ENCODE measurements at places on chromosomes 5 and 9.

DNA sequence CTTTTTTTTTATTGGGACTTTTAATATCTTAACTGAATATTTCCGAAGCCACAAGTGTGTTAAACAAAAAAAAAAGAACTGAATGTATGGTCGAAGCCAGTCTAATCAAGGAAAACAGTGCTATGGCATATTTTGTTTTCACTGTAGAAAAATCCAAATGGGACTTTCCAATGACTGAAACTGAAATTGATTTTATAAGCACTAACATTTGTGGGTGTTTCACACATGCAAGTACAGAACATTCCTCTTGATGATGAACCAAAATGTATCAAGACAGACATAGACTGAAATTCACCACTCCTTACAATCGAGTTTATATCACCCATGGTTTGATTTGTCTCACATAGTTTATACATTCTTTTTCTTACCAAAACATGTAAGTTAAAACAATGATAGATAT is 1026.8 kb downstream of the CDH18 start:
- H3K27me3 ChIP-seq = no peaks in the 10 kb centered on the region
- no peak overlapping the region for H3K27ac ChIP-seq
- H3K36me3 ChIP-seq = peaks cover 3% of the 10 kb centered on the region
- H3K4me1 ChIP-seq = no peaks in the 10 kb centered on the region
- H3K4me3 ChIP-seq = no peak overlapping the region

- peaks cover 46% of the 10 kb centered on the region for H3K4me1 ChIP-seq
- H3K4me3 ChIP-seq = no peak overlapping the region
- peak overlapping the region; percentile 1 for H3K27ac ChIP-seq
- H3K27me3 ChIP-seq = no peaks in the 10 kb centered on the region
- no peaks in the 10 kb centered on the region for H3K36me3 ChIP-seq
- DNase-seq = no peak
These were observed 102.2 kb upstream of the CHD1 start for GRCh38 chr5:99030906-99031440.

DNA sequence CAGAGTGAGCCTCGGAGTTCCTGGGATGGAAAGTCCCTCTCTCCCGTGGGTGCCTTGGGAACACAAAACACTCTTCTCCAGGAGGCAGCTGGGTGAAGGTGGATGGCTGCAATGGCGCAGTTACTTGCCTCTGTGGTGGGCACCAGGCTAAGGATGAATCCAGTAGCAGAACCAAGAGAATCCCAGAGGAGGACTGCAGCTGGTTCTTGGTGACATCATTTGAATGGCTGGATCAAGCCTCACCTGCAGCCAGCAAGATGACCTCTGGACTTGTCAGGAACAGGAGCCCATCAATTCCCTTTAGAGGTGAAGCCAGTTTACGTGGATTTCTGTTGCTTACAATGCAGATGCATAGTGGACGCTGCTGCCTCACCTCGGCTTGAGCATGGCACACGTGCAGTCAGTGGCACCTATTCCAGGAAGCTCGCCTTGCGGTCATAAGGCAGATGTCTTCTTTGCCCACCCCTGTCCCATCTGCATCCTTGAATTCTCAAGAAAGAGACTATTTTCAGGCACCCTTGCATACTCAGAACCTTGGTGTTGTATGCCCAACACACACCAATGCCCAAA is 34.1 kb upstream of the ADAMTS2 start:
- no peaks in the 10 kb centered on the region for H3K36me3 ChIP-seq
- no peak overlapping the region for H3K4me3 ChIP-seq
- DNase-seq = no peak

GRCh38 chr9:82539146-82539545 is 523.8 kb downstream of the RASEF start:
- no peaks in the 10 kb centered on the region for H3K27me3 ChIP-seq
- no peak overlapping the region for H3K4me3 ChIP-seq
- H3K36me3 ChIP-seq = no peaks in the 10 kb centered on the region
- no peaks in the 10 kb centered on the region for H3K4me1 ChIP-seq
- DNase-seq = no peak

Measured in effector memory CD8-positive, alpha-beta T cell (primary cell).